ENCODE measurements at places on chromosomes 13 and 19.

DNA sequence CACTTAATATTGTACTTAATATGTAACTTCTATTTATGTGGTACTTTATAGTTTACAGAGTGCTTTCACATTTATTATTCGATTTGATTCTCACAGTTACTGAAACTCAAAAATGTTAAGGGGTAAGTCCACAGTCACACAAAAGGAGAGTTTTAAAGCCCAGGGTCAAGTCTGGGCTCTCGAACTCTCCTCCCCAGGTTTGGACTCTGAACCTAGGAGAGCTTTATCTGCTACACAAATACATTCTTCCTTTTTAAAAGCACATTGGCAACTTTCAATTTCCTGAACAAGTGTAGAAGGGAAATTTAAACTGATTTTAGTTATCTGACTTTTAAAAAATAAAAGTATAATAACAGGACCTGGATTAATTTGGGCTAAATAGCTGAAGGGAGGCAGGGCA is 139.2 kb downstream of the ZAR1L start:
- no peak for DNase-seq

- DNase-seq: no peak
Measured at GRCh38 chr19:1655987-1656608, 3.7 kb upstream of the TCF3 start.

- no peak for DNase-seq
Measured at GRCh38 chr13:73616861-73617260, 517.3 kb downstream of the KLF12 start.

DNA sequence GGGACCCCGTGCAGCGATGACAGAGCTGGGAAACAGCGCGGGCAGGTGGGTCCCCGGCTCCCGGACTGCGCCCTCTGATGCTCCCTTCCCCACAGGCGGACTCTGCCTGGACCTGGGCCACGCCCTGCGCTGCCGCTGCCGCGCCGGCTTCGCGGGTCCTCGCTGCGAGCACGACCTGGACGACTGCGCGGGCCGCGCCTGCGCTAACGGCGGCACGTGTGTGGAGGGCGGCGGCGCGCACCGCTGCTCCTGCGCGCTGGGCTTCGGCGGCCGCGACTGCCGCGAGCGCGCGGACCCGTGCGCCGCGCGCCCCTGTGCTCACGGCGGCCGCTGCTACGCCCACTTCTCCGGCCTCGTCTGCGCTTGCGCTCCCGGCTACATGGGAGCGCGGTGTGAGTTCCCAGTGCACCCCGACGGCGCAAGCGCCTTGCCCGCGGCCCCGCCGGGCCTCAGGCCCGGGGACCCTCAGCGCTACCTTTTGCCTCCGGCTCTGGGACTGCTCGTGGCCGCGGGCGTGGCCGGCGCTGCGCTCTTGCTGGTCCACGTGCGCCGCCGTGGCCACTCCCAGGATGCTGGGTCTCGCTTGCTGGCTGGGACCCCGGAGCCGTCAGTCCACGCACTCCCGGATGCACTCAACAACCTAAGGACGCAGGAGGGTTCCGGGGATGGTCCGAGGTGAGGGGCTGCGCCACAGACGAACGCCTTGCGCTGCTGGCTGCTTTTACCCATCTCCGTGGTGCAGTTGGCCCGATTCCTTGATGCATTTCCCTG is 7.8 kb upstream of the SELENOV start:
- DNase-seq: peak; percentile 54

DNA sequence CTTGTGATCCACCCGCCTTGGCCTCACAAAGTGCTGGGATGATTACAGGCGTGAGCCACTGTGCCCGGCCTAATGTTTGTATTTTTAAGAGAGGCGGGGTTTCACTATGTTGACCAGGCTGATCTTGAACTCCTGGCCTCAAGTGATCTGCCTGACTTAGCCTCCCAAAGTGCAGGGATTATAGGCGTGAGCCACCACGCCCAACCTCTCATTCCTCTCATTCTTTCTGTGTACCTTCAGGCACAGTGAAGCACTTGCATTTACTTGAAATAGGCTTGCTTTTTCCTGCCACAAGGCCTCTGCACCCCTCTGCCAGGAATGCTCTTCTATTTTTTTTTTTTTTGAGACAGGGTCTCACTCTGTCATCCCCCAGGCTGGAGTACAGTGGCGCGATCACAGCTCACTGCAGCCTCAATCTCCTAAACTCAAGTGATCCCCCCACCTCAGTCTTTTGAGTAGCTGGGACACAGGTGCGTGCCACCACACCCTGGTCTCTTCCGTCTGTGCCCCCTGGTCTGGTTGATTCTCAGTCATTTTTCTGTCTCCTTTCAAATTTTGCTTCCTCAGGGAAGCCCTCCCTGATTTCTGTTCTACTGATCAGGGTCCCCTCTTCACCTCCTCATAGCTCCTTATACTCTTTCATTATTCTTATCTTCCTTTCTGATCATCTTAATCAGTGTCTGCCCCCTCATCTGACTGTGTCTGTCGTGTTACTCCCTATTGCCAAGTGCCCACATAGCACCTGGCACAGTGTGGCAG is 15.1 kb downstream of the ACTMAP start:
- no peak for DNase-seq

GRCh38 chr19:3249408-3249807 is 24.9 kb downstream of the CELF5 start:
- DNase-seq: no peak

GRCh38 chr13:51212758-51213157 is 9.4 kb upstream of the FAM124A start:
- no peak for DNase-seq

GRCh38 chr19:17027535-17027975 is 945 bp upstream of the CPAMD8 start:
- DNase-seq: no peak

GRCh38 chr13:97976610-97977521 is 23.4 kb downstream of the IPO5 start:
- no peak for DNase-seq

- no peak for DNase-seq
Measured at GRCh38 chr19:35045667-35046300, 4.3 kb downstream of the HPN start.

- DNase-seq: no peak
Measured at GRCh38 chr13:67013709-67014108, 216.4 kb downstream of the PCDH9 start.

GRCh38 chr13:77692746-77693448 is 4.6 kb upstream of the SLAIN1 start:
- no peak for DNase-seq

- no peak for DNase-seq
Measured at GRCh38 chr19:46250076-46250735, 20.7 kb downstream of the IGFL1 start.

- no peak for DNase-seq
Measured at GRCh38 chr19:30739394-30739793, 367.2 kb downstream of the ZNF536 start.

DNA sequence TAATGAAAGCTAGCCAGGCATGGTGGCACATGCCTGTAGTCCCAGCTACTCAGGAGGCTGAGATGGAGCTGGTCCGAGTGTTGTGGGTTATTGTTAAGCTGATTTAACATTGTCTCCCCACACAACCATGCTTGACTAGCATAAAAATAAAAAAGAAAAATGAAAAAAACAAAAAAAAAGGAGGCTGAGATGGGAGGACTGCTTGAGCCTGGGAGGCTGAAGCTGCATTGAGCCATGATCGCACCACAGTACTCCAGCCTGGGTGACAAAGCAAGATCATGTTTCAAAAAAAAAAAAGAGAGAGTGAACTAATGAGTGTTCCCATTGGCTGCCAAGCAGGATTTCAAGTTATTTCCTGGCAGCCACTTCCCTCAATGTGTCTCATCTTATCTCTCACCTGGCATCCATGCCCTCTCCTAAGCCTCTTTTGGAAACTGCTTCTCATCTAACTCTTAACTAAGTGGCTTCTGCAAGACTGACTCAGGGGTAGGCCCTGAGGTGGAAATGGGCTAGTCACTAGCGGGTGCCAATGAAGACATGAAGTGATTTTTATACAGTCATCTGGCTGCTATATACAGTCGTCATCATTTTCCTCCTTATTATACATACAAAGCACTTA is 4.9 kb downstream of the THAP8 start:
- no peak for DNase-seq

- DNase-seq: no peak
Measured at GRCh38 chr19:38114651-38115050, 109.4 kb downstream of the DPF1 start.
